ENCODE measurements at places on chromosomes 16 and 17.

GRCh38 chr16:56734429-56734828 lies 4.5 kb downstream of the NUP93 start:
- no peak for DNase-seq

GRCh38 chr16:16109453-16110110 lies 113.7 kb downstream of the ABCC6 start:
- no peak for DNase-seq

DNA sequence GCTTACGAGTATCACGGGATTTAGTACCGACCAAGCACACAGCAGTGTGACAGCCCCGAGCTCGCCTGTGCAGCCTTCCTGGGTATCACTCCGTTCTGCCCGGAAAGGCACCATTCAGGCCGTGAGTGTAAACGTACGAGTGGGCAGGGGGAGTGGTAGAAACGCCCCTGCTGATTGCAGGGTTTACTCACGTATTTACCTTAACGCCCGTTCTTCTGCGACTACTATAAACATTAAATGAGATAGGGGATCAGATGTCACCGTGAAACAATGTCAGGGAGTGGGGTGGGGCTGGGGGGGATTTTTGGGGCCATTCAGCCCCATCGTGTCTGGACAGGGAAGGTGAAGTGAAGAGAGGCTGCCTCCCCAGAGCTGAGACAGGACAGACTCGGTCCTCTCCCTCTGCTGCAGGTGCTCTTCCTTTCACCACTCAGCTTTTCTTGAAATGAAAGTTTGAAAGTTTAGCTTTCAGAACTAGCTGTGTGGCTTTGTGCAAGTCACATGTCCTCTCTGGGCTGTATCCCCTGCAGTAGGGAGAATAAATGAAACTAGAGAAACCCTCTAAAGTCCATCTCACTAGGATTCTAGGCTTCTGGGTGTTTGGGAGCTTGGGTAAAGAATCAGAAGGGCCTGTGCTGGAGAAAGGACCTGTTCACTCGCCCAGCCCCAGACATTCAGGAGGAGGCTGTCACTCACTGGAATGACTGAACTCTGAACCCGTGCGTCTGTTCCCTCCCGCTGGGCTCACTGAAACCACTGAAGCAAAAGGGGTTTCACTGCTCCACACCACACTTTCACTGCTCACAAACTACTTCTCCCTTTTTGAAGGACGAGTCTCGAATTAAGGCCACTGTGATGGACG lies 66.7 kb downstream of the RPA1 start:
- peak; percentile 29 for DNase-seq

DNA sequence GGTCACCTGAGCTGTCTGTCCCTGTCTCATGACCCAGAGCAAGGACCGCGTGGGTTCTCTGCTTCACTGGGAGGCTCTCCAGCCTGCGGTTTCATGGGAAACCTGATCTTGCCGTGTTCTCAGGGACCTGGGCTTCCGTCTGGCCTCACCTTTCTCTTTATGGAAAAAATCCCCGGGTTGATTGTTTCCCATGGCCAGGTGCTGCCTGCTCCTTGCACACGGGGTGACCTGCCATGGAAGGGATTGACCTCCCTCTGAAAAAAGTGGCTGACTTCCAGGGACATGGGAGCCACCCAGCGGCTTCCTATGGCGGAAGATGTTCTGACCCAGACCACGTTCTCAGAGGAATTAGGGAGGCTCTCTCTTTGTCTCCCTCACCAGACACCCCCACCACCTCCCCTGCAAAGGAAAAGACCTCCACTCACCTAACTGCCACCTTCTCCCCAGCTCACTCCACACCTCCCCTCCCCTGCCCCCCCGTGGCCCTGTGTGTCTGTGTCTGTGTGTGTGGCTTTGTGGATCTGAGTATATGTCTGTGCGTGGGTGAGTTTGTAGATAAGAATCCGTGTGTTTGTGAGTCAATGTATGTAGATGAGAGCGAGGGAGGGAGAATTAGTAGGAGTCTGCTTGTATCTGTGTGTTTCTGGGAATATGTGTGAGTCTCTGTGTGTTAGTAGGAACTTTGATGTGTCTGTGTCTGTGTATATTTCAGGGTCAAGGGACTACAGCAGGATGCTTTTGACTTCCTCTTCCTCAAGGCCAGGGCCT lies 154.6 kb downstream of the NTN1 start:
- DNase-seq, result no peak

DNA sequence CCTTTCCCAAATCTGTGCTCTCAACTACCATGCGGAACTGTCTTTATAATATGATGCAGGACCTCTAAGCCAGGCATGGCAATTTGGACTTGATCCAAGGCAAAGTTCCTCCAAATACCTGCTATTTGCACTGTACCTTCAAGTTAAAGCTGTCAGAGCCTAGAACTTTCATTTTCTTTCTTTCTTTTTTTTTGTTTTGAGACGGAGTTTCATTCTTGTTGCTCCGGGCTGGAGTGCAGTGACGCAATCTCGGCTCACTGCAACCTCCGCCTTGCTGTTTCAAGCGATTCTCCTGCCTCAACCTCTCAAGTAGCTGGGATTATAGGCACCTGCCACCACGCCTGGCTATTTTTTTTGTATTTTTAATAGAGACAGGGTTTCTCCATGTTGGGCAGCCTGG lies 51.7 kb downstream of the ARHGAP27 start:
- DNase-seq, result no peak

DNA sequence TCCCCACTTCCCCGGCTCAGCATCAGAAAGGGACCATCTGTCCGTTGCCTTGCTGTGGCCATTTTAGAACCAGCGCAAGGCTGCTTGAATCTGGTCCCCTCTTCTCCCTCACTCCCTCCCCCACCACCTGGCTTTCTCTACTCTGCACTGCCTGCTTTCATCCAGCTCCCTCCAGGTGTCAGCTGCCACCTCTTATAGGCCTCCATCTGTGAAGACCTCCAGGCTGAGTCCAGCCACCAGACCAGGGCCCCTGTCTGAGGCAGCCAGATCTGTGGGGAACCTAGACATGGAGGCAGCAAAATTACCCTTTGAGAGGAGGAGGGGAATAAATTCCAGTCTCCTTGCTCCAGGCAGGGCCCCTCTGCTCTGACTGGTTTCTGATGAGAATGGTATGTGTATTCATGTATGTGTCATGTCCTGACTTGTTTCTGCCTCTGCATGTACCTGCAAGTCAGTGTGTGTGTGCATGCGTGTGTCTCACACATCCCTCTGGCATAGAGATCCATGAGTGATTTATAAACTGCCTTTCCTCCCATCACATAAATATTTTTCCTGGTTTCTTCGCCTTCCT lies 21.1 kb downstream of the MINK1 start:
- DNase-seq, result no peak

- no peak for DNase-seq
These were observed 202.4 kb downstream of the C16orf95 start for GRCh38 chr16:87114832-87115231.

DNA sequence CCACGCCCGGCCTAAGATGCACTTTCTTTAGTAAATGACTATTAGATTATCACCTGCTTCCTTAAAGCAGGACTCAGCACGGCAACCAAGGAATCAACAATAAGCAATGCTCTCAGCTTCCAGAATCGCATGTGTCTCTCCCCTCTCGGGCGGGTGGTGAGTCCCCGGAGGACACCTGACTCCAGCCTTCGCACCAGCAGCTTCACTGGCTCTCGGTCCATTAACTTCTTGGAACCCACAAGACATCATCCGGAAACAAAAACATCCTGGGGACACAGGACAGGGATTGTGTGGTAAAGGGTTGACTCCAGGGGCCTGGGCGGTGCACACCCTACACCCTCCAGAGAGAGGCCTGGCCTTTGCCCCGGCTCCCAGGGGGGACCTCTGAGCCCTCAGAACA lies 22.7 kb downstream of the UTS2R start:
- no peak for DNase-seq

DNA sequence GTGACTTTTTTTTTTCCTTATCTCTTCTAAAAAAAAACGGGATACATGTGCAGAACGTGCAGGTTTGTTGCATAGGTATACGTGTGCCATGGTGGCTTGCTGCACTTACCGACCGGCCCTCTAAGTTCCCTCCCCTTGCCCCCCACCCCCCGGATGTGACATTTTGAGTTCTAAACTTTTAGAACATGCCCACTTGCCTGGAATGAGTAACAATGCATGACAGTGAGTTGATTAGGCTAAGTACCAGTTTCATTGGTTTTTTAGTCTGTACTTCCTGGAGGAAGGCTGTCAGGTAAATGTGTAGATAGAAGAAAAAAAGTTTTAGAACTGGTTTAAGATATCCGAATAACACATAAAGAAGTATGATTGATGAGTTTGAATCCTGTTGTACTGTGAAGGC lies 4.0 kb downstream of the BPTF start:
- DNase-seq, result peak; percentile 25

DNA sequence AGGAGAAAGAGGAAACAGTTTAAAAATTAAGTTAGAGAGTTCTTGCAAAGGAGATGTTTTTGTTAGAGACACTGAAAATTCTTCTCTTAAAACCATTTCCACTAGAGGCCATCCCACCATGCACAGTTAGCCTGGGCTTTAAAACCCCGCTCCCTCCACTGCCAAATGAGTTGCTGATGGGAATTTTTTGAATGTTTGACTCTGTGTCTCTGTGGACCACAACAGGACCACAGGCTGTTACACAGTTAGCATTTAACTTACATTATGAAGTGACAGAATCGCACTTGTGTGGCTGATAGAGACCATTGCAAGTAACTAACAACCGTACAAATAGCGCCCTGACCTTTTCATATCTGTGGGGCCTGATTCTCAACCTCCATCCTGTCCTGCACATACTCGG lies 74.7 kb upstream of the TBX2 start:
- no peak for DNase-seq

- DNase-seq, result no peak
These were observed 5.6 kb downstream of the GLG1 start for GRCh38 chr16:74601126-74601871.

GRCh38 chr17:49832840-49833599 lies 14.8 kb downstream of the TAC4 start:
- no peak for DNase-seq

GRCh38 chr17:82984751-82985427 lies 94.5 kb upstream of the METRNL start:
- DNase-seq, result no peak

DNA sequence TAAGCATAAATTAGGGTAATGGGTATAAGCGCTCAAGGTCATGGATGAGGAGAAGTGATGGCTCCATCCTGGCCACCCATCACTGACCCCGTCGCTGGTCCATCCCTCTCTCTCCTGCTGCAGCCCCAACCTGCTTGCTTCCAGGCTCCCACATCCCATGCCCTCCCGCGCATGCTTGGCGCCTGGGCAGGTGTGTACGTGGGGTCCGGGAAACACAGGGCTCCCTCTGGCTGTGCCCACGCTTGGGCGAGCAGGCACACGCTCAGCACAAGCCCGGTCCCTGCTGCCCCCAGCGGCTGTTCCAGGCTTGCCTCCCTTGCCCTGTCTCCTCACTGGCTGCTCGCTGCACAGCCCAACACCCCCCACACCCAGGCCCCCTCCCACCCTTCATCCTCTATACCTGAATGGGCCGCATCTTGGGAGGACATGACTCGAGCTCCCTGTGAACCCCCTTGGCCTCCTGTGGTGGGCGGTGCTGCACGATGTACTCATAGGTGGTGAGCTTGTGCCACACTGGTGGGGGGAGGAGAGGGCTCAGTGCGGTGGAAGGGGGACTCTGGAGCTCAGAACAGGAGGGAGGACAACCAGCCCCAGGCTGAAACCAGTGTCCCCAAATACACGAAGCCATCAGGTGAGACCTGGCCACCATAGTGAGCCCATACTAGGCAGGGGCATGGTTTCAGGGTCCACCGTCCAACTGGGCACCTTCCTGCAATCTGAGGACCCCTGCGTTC lies 4.7 kb upstream of the TPPP3 start:
- no peak for DNase-seq

- DNase-seq, result no peak
These were observed 652.5 kb downstream of the HS3ST4 start for GRCh38 chr16:26344240-26344776.

GRCh38 chr16:84561291-84561690 lies 56.6 kb downstream of the COTL1 start:
- DNase-seq, result no peak

GRCh38 chr17:48247603-48248002 lies 140.0 kb downstream of the SNX11 start:
- no peak for DNase-seq

- DNase-seq, result no peak
These were observed 188.4 kb upstream of the TBX2 start for GRCh38 chr17:61211236-61211635.

DNA sequence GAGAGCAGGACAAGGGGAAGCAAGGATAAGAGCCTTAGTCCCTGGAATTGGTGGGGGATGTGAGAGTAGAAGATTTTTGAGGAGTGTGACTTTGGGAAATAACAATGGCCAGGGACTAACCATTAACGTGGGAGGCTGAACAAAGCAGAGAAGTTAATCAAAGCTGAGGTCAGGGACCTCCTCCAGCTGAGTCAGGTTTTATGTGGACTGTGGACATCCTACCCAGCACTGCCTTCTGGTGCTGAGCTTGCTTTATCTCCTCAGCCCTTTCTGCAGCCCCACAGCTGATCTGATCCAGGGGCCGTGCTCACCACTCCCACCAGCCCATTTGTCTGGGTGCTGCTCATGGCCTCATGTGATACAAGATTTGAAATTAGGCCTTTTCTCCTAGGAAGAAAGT lies 146.6 kb downstream of the SHISA6 start:
- DNase-seq, result no peak

DNA sequence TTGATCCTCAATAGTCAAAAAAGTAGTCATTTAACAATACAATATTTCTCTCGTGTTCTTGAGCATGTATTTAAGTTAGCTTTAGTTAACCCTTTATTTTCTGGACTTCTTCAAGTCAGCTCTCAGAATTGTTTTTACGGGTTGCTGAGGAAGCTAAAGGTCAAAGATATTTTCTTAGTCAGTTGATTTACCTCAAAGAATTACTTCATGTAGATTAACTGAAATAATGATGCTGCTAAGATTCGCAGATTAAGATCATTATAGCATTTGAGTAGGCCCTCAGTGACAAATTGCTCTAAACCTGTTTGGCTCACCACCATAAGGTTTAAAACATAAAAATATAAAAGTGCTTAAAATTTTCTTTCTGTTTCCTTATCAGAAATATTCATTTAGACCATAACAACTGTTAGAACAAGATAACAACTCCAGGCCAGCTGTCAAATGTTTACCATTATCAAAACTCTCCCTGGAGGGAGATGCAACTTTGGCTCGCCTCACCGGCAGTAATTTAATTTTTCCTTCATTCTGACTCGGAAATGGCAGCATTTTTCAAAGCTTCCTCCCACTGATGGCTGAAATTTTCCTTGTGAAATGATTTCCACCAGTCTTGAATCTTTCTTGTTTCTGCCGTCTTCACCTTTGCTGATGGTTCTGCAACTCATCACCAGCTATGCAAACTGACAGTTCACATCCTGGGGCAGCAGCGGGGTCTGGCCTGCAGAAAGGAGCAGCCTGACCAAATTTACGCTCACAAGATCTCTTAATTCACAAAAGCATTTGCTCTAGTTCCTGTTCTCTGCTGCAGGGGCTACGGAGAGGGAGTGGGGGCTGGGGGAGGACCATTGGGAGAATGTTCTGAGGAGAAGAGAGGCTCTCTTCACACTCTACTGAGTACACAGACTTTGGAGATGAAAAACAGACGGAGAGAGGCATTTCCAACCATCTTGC lies 254.8 kb upstream of the TBX2 start:
- DNase-seq, result no peak

- no peak for DNase-seq
These were observed 93.5 kb downstream of the NPIPB11 start for GRCh38 chr16:29312835-29313558.

- DNase-seq, result no peak
These were observed 38.3 kb upstream of the USP7 start for GRCh38 chr16:9002042-9002441.

GRCh38 chr16:25224731-25225319 lies 8.1 kb downstream of the AQP8 start:
- no peak for DNase-seq

All from GM19239 (cell line).